NCI-H1105 (cell line): ENCODE measurements at places on chromosomes 6 and 20.

GRCh38 chr20:48951041-48951440, 29.5 kb downstream of the ARFGEF2 start:
- DNase-seq: no peak

- no peak for DNase-seq
These were observed 7.4 kb downstream of the ATF6B start for GRCh38 chr6:32120573-32121059.

GRCh38 chr20:54293526-54293925, 85.6 kb downstream of the PFDN4 start:
- DNase-seq: no peak

DNA sequence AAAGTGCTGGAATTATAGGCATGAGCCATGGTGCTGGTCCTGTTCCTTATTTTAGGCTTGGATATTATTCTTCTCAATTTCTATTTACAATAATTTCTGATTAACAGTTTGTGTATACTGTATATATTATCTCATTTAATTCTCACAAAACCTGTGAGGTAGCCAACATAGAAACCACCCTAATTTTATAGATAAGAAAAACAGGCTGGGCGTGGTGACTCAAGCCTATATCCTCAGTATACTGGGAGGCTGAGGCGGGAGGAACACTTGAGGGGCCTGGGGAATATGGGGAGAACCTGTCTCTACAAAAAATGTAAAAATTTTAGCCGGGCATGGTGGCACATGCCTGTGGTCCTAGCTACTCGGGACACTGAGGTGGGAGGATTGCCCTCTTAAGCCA, 3.8 kb upstream of the AFG1L start:
- DNase-seq: no peak

DNA sequence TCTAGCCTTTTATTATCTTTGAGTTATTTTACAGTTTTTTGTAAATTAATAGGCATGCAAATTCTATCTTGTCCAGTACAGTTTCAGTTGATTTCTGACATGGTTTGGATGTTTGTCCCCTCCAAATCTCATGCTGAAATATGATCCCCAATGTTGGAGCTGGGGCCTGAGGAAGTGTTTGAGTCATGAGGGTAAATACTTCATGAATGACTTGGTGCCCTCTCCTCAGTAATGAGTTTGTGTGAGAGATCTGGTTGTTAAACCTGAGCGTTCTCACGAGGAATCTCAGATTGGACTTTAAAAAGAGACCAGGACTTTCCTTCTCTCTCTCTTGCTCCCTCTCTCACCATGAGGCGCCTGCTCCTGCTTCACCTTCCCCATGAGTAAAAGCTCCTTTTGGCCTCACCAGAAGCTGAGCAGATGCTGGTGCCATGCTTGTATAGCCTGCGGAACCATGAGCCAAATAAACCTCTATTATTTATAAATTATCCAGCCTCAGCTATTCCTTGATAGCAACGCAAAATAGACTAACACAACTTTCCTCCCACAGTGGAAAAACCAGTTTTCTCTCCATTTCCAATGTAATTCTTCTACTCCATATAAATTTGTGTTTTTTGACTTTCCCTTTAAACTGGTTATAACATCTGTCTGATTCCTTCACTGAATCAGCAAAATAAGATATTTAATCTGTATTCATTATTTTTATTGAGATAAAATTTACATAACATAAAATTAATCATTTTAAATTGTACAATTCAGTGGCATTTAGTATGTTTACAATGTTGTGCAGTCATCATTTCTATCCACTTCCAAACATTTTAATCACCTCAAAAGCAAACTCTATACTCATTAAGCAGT, 78.7 kb upstream of the PRSS16 start:
- DNase-seq: no peak

GRCh38 chr20:4026093-4026601, 10.8 kb upstream of the RNF24 start:
- DNase-seq: no peak

DNA sequence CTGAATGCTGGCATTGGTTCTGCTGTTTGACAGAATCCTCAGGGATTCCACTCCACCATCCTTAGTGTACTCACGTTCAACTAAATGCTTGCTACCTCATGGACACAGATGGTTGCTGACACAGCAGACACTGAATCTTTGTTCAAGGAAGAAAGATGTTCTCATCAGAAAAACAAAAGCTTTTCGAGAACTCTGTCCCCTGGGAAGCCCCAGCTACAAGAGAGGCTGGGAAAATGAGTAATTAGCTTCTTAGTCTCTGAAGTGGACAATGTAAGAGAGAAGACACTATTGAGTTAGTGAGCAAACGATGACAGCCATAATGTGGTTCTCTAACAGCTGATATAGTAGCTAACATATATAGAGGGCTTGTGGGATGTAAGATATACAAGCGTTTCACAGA, 30.9 kb upstream of the ENPP5 start:
- no peak for DNase-seq

- DNase-seq: no peak
These were observed 159.8 kb upstream of the RIN2 start for GRCh38 chr20:19598117-19598850.

DNA sequence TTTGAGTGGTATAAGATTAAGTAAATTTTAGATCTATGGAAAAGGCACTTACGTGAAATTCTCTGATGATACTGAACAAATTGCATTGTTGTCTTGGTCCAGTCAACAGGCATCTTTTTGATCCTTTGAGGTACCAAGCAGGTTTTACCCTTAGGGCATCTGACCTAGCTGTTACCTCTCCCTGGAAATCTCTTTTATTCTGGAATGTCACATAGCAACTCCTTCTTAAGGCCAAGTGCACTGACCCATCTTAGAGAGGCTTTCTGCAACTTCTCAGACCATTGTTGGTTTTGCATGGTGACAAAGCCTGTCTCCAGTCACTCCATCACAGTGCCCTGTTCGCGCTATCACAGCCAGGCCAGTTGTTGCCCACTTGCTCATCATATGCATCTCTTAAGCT, 42.0 kb downstream of the TPD52L1 start:
- no peak for DNase-seq

GRCh38 chr20:46979603-46980241, 85.1 kb downstream of the EYA2 start:
- no peak for DNase-seq

GRCh38 chr20:49765846-49766541, 46.6 kb upstream of the SLC9A8 start:
- DNase-seq: no peak

DNA sequence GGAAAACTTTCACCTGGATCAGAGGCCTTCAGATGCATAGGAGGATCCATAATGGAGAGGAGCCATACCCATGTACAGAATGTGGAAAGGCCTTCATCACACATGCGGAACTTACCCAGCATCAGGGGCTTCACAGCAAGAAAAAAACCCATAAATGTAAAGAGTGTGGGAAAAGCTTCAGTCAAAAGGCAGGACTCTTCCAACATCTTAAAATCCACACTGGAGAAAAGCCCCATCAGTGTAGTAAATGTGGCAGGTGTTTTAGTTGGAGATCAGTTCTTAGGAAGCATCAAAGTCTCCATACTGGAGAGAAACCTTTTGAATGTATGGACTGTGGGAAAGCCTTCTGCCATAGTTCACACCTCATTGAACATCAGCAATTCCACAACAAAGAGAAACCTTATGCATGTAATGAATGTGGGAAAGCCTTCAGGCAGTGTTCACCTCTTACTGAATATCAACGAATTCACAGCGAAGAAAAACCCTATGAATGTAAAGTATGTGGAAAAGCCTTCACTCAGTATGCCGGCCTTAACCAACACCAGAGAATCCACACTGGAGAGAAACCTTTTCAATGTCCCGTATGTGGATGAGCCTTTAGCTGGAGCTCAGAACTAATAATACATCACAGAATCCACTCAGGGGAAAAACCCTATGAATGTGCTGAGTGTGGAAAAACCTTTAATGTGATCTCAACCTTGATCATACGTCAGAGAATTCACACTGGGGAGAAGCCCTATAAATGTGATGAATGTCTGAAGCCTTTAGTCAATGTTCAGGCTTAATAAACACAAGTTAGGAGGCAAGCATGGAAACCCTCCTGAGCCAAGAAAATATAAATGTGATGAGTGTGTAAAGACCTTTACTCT, 36.7 kb upstream of the ZSCAN9 start:
- DNase-seq: no peak

- DNase-seq: no peak
These were observed 1.3 kb downstream of the MAN1A1 start for GRCh38 chr6:119348096-119348747.

GRCh38 chr6:2030682-2031244, 214.6 kb downstream of the GMDS start:
- no peak for DNase-seq

- no peak for DNase-seq
These were observed 382.9 kb upstream of the CNR1 start for GRCh38 chr6:88548891-88549505.

GRCh38 chr20:8948442-8949020, 120.4 kb upstream of the PLCB4 start:
- no peak for DNase-seq

- no peak for DNase-seq
These were observed 32.8 kb downstream of the SASH1 start for GRCh38 chr6:148375401-148375800.

DNA sequence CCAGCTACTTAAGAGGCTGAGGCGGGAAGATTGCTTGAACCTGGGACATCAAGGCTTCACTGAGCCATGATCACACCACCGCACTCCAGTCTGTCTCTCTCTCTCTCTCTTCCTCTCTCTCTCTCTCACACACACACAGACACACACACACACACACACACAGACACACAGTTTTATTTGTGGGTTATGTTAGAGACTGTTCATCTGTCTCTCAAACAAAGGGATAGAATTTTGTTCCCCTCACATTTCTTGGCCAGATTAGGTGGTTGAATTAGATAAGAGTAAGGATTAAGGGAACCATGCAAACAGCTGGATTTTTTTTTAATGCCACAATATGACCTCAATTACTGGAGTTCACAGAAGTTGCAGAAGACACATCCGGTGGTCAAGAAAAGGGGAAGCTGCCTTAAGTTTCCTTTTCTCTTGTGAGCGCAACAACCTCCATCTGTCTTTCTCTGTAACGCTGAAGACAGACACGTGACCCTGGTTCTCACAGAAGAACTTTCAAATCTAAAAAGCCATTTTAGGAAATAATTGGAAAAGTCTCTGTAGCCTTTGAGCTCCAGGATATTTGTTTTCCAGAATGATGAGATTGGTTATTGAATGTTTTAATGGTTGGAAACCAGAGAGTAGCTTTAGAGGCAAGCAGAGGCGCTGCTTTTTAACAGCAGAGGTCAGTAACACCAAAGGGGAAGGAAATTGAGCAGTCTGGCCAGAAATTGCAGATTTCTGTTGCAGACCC, 32.9 kb upstream of the LGSN start:
- no peak for DNase-seq

GRCh38 chr20:9093218-9093957, 24.5 kb downstream of the PLCB4 start:
- DNase-seq: no peak

DNA sequence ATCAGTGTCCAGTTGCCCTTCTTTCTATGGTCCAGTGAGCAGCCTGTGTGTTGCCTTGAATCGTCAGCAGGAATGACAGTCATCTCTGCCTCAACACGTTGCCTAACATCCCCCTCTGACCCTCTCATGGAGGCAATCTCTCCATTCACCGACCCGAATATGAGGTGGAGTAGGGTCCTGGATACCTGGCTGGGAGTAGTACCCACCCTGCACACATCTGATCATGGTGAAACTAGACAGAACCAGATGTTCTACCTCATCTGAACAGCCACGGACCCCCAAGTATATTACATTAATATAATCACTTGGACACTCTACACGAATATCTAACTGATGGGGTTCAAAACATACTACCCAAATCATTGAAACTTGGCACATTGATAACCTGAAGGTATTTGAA, 77.0 kb upstream of the COL21A1 start:
- DNase-seq: no peak

DNA sequence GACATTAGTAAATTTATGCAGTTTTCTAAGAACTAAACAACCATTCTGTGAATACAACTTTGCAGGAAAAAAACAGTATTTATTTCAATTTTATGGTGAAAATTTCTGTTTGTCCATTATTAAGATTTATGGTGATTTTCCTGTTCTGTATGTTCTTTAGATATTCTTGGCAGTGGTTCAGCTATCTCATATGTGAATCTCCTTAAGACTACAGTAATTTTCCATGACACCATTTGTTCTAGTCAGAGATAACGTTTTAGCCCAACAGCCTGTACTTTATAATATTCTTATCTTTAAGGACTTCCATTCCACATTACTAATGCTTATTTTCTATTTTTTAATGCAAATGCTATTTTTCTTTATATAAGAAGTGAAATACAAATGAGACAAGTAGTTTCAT, 504.0 kb downstream of the RFPL4B start:
- DNase-seq: no peak

DNA sequence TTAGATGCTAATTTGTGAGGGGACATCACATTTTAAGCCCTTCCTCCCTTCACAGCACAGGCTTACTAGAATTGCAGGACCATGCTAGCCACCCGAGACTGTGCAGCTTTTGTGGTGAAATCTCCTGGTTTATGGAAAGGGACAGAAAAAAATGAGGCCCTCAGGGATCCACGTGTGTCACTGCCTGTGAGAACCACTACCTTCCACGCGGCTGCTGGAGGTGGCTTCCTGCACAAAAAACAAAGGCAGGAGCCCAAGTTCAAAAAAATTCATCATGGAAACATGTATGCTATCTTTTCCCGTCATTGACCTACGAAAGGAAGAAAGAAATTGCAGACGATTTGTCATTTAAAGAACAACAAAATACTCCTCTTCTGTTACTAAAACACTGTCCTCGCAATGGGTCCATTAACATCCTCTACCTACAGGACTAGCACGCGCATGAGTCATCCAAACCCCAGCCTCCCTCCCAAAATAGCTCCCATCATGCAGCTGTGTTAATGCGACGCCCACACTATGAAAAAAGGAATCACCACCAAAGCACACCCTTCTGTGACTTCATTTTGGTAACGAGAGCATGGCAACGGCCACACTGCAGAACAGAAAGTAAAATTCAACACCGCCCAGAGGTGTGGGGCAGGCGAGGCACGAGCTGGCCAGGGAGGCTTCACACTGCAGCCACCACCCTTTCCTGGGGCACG, 45.7 kb downstream of the RAMACL start:
- DNase-seq: no peak

DNA sequence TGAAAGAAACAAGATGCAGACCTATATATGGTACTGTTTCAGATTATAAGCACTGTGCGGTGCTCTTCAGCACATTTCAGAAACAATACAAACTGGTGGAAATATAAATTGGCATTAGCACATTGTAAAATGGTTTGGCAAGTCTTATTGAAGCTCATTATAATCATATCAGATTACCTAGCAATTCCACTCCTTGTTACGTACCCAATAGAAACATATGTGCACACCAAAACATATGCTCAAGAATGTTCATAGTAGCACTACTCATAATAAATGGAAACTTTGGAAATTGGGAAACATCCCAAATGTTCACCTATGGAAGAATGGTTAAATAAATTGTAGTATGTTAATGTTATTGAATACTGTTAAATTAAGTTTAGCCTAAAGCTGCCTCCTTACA, 54.9 kb upstream of the PLEKHG1 start:
- no peak for DNase-seq
